ENCODE measurements at places on chromosomes 1 and 21. TPM values are rescaled to one million over a fixed set of nuclear protein-coding genes. Genes with fewer than 3 reads are reported as not detected.

DNA sequence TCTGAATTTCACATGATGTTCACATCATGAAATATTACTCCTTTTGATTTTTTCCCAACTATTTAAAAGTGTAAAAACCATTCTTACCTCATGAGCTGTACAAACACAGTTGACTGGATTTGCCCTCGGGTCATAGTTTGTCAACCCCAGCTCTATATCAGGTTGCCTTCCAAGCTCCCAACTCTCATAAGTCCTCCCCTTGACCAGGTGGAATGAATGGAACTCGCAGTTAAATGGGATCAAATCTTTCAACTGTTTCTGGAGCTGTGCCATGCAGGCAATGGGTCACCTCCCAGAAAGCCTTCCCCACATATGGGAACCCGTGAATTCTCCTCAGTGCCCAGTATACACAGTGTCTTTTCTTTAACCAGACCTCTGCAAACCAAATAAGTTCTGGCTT lies 169.8 kb upstream of the FOXD3 start:
- H3K4me1 ChIP-seq, result no peaks in the 10 kb centered on the region
- peaks cover 37% of the 10 kb centered on the region for H3K27me3 ChIP-seq
- H3K27ac ChIP-seq, result no peak overlapping the region
- H3K36me3 ChIP-seq, result no peaks in the 10 kb centered on the region
- no peak overlapping the region for H3K4me3 ChIP-seq

- peaks cover 2% of the 10 kb centered on the region for H3K4me1 ChIP-seq
- H3K27ac ChIP-seq, result peak overlapping the region; percentile 97
- no peak overlapping the region for H3K4me3 ChIP-seq
- no peaks in the 10 kb centered on the region for H3K27me3 ChIP-seq
Measured at GRCh38 chr1:198902655-198903054, 263.8 kb downstream of the PTPRC start.

DNA sequence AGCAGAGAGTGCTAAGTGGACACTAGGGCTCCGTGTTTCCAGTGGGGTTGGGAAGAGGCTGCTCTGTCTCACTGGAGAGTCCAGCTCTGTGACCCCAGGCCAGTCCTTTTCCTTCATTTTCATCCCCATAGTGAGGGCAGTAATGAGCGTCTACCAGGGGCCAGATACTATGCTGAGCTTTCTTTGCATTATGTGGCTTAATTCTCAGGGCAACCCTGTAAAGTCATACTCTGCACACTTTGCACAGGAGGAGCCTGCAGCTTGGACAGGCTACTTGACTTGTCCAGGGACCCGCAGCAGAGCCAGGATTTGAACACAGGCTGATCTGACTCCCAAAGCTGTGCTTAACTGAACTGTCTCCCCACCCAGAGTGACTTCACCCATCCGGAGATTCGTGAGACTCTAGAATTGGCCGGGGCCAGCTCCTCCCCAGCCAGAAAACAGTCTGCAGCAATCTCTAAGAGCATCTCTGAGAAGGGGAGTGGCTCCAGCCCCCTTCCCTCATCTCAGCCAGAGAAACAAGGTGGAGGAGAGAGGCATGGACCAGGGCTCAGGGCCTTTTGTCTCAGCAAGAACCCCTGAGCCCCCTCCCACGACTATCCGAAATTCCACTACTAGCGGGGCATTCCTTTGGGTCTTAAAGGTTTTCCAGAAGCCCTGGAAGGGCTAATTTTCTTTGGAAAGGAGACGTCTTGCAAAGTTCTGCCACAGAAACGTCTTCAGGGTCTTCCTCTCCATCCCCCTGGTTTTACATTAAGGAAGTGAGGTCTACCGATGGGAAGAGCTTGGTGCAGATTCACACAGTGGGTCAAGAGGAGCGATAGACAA lies 866 bp upstream of the FNDC5 start:
- no peak for DNase-seq
- peaks cover 6% of the 10 kb centered on the region for H3K4me1 ChIP-seq
- peak overlapping the region; percentile 60 for H3K4me3 ChIP-seq
- H3K36me3 ChIP-seq, result no peaks in the 10 kb centered on the region
- peaks cover 30% of the 10 kb centered on the region for H3K27me3 ChIP-seq

GRCh38 chr21:45947296-45947695 lies 34.3 kb upstream of the COL6A1 start:
- H3K27me3 ChIP-seq, result no peaks in the 10 kb centered on the region
- no peaks in the 10 kb centered on the region for H3K36me3 ChIP-seq
- H3K27ac ChIP-seq, result no peak overlapping the region
- no peak overlapping the region for H3K4me3 ChIP-seq
- DNase-seq, result no peak

- no peak overlapping the region for H3K4me3 ChIP-seq
- H3K27me3 ChIP-seq, result no peaks in the 10 kb centered on the region
- H3K36me3 ChIP-seq, result no peaks in the 10 kb centered on the region
- no peaks in the 10 kb centered on the region for H3K4me1 ChIP-seq
Measured at GRCh38 chr1:87588495-87588894, 259.8 kb downstream of the LMO4 start.

GRCh38 chr1:183604038-183604808 lies 14.0 kb upstream of the NCF2 start:
- no peak for DNase-seq
- H3K27ac ChIP-seq, result no peak overlapping the region
- H3K4me1 ChIP-seq, result no peaks in the 10 kb centered on the region

The AMPD1 gene
- not detected for total RNA-seq

DNA sequence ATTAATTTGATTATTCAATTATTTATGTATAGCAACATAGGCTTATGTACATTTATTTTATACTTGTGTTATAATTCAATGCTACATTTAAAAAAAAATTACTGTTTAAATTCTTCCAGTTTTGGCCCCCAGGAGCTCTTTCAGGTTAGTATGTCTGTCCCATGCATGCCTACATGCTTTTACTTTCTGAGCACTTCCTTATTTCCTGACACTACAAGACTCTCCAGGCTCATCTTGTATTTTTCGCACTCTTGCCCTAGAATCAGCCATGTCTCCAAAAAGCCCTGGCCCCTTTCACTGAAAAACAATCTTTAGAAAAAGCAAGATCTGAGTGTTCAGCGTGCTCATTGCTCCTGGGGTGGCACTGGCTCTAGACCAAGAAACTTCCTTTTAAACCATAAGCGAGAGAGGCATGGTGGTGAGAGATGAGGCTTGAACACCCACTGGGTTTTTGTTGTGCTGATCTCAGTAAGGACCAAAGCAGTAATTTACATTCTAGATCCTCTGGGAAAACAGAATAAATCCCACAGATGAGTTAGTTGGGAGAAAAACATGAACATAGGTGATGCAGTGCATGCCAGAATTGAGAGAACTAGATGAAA lies 95.0 kb downstream of the SLC30A10 start:
- no peaks in the 10 kb centered on the region for H3K4me1 ChIP-seq
- no peaks in the 10 kb centered on the region for H3K36me3 ChIP-seq
- H3K4me3 ChIP-seq, result no peak overlapping the region
- DNase-seq, result peak; percentile 73

The FCRL2 gene
- total RNA-seq, result not detected

GRCh38 chr1:67345556-67345955 lies 37.9 kb downstream of the IL12RB2 start:
- no peak overlapping the region for H3K4me3 ChIP-seq
- no peaks in the 10 kb centered on the region for H3K36me3 ChIP-seq
- DNase-seq, result no peak
- H3K4me1 ChIP-seq, result no peaks in the 10 kb centered on the region
- no peak overlapping the region for H3K27ac ChIP-seq
- H3K27me3 ChIP-seq, result no peaks in the 10 kb centered on the region

DNA sequence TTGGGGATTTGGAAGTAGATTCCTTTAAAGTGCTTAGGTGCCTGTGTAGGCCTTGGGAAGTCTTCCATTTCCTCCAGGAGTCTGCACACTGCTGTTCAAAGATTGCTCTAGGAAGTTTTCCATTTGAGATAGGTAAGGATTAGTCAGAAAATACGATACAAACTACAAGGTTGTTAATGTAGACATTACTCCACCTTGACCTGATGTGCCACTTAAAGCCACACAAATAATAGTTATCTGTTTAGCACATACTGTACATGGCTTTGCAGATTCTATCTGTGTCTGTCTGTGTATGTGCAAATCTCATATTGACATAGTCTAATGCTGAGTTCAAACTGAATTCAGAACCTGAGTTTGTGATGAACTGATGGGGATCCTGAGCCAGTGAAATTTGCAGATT lies 118.4 kb downstream of the RHOU start:
- no peak overlapping the region for H3K4me3 ChIP-seq
- peaks cover 5% of the 10 kb centered on the region for H3K4me1 ChIP-seq
- H3K27me3 ChIP-seq, result no peaks in the 10 kb centered on the region
- no peak for DNase-seq
- no peak overlapping the region for H3K27ac ChIP-seq

DNA sequence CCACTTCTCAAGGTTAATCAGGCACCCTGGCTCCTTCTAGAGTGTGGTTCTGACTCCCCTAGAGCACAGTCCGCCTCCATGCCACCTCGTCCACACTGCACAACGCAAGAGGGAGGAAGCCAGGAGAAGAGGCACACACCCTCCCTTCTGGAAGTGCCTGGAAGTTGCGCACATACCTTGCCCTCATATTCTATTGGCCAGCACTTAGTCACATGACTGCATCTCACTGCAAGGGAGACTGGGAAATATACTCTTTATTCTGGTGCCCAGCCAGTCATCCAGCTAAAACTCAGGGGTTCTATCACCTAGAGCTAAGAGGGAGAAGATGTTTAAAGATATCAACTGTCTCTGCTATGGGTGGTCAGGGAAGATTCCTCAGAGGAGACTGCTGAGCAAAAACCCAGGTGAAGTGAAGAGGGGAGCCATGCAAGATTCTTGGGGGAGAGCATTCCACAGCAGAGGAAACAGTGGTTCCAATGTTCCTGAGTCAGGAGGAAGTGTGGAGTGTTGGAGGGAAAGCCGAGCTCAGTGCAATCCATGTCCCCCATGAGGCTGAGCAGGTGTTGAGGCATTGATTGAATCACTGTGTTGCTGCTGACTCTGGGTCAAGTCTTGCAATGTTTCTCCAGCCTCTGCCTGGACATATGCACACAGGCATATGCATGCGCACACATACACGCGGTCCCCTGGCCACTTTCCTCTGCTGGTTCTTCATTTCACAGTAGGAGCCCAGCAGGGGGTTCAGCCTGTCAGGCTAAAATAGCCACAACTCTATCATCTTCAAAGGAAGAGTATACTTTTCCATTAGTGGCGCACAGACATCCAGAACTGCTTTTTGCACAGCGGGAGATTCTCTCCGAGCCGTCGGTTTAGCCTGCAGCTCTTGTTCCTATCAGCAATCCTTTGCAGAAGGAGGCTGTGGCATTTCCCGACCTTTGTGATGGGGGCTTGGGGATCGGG lies 22.3 kb upstream of the KLHDC7A start:
- peaks cover 4% of the 10 kb centered on the region for H3K27me3 ChIP-seq
- peaks cover 3% of the 10 kb centered on the region for H3K4me1 ChIP-seq
- no peak overlapping the region for H3K4me3 ChIP-seq
- DNase-seq, result no peak
- no peaks in the 10 kb centered on the region for H3K36me3 ChIP-seq
- H3K27ac ChIP-seq, result no peak overlapping the region

The RCSD1 gene
- total RNA-seq, result 0.11 TPM

The TAF13 gene
- 48.6 TPM for total RNA-seq

DNA sequence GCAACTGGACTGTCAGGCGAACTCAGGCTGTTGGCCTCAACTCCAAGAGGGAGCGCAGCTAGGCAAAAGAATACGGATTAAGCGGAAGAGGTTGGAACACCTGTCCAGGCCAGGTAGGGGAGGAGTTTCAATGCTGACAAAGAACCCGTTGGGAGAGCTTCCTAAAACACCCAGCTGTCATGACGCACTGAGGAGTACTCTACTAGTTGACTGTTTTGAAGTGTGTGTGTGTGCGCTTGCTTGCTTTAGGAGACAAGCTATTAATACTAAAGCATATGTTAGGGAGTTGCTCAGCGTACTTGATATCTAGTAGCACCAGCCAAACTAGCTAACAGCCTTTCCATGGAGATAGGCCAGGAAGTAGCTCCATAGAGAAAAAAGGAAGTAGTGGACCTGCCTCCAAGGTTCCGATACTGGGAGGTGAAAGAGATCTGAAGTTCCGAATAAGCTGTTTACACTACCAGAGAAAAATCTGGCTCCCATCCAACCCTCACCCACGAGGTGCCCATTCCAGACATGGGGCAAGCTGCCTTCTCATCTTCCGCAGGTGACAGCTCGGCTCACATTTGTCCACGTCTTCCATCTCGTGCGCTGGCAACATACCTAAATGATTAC lies 974 bp upstream of the FNBP1L start:
- no peaks in the 10 kb centered on the region for H3K36me3 ChIP-seq
- no peak overlapping the region for H3K27ac ChIP-seq
- peak overlapping the region; percentile 99 for H3K4me3 ChIP-seq

GRCh38 chr1:164846731-164847691 lies 288.0 kb downstream of the PBX1 start:
- H3K27ac ChIP-seq, result no peak overlapping the region
- H3K36me3 ChIP-seq, result no peaks in the 10 kb centered on the region
- H3K27me3 ChIP-seq, result no peaks in the 10 kb centered on the region
- peak; percentile 65 for DNase-seq
- H3K4me3 ChIP-seq, result no peak overlapping the region

The TMOD4 gene
- total RNA-seq, result 1.0 TPM

DNA sequence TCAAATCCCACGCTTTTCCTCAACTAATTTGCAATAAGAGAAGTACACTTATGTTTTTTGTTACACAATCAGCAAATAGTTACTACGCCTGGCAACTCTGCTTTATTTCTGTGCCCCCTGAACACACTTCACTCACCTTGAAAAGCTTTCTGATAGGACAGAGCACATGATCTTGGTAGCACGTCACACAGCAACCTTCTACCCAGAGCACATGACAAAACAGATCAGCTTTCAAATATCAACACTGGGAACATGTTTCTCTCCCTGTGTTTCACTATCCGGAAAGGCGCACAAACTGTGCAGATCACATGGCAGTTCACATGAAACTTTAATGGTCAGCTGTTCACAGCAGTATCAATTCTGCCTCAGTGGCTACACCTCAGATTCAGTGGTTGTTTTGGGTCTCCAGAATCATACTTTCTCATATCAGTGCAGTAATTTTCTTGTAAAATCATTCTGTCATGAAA lies 2.2 kb downstream of the SLC19A2 start:
- DNase-seq, result no peak
- H3K36me3 ChIP-seq, result no peaks in the 10 kb centered on the region
- H3K27ac ChIP-seq, result no peak overlapping the region
- peak overlapping the region; percentile 82 for H3K4me3 ChIP-seq
- peaks cover 13% of the 10 kb centered on the region for H3K4me1 ChIP-seq

- no peak for DNase-seq
- H3K4me3 ChIP-seq, result no peak overlapping the region
- H3K36me3 ChIP-seq, result no peaks in the 10 kb centered on the region
- no peaks in the 10 kb centered on the region for H3K27me3 ChIP-seq
- no peak overlapping the region for H3K27ac ChIP-seq
Measured at GRCh38 chr1:226046240-226046639, 16.3 kb upstream of the H3-3A start.

Data from endodermal cell (in vitro differentiated cells).